ENCODE measurements at places on chromosomes 7 and 10.

DNA sequence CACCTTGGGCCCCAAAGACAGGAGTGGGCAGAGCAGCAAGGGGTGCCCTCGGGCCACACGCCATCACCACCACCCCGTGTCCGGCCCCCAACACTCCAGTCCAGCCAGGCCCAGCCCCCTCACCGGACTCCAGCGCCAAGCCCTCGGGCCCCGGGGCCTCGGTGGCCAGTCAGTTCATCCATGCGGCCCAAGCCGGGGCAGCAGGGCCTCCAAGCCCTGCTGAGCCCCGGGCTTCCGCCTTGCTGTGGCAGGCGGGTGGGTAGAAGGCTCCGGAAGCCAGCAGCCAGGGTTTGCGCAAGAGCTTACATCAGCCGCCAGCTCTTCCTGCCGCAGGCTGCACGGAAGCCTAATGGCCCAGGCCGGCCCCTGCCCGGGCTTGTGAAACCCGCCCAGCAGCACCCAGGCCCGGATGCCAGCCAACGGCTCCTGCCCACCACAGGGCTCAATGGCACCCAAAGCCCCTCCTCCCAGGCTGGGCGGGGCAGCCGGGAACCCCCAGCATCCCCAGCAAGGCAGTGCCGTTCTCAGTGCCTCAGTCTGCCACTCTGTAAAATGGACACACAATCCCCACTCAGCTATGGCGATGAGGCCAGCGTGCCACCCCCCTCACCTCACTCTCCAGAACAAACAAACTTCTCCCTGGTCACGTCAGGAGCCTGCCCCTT lies 26.5 kb downstream of the TNRC18 start:
- peak; percentile 88 for DNase-seq

DNA sequence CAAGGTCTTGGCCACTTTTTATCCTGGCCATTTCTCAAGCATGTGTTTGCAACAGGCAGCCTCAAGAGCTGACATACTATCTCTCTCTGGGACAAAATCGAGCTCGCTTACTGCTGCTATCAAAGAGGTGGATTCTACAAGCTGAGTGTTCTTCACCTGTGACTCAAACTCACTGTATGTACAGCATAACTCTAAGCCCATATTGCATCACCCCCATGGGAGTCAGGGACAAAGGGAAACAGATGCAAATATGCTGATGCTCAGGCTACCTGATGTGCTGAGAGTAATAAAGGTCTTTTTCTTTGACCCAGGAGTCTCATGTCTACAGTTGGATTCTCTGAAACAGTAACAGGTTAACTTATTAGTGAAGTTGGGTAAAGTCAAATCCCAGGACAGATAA lies 45.2 kb downstream of the PCLO start:
- no peak for DNase-seq

DNA sequence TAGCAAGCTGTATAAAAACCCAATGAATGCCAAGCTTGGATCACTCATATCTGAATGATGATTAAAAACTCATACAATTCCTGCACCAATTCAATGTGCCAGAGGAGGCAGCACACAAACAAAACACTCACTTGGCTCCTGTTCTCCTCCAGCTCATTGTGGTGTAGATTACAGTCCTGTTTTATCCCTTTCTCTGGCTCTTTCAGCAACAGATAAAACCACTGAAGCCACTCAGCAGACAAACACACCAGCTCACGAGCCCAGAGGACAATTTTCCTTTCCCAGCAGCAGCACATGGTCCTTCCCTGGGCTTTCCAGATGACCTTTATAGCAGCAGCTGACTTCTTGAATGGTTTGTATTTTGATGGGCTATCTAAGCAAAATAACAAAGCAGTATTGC lies 107.3 kb upstream of the STARD3NL start:
- DNase-seq, result no peak

GRCh38 chr7:157397036-157397720 lies 60.4 kb downstream of the DNAJB6 start:
- no peak for DNase-seq

- no peak for DNase-seq
These were observed 181.2 kb upstream of the KCND2 start for GRCh38 chr7:120091807-120092206.

GRCh38 chr7:93933156-93933555 lies 11.6 kb downstream of the GNG11 start:
- DNase-seq, result no peak

- no peak for DNase-seq
These were observed 113.4 kb downstream of the GPR37 start for GRCh38 chr7:124652237-124652636.

DNA sequence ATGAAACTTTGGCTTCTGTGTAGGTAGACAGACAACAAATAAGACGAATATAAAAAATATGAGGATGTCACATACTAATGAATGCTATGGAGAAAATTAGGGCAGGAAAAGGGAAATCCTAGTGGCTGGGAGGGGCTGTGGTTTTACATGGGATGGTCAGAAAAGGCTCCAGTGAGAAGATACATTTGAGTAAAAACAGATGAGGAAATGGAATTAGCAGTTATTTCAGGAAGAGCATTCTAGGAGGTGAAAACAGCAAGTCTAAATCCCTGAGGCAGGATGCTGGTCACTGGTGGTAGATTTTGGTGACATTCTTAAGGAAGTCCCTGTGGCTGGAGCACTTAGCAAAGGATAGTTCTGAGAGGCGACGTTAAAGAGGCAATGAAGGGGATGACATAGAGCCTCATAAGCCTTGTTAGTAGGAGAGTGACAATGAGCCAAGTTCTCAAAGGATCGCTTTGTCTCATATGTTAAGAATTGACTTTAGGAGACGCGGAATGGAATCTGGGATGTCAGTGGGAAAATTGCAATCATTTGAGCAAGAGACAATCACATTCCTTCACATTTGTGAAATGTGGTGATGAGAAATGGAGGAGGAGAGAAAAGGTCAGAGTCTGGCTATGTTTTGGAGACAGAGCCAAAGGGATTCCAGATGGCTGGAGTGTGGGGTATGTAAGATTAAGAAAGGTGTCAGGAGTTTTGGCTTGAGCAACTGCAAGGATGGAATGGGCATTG lies 384.7 kb upstream of the FZD8 start:
- no peak for DNase-seq

DNA sequence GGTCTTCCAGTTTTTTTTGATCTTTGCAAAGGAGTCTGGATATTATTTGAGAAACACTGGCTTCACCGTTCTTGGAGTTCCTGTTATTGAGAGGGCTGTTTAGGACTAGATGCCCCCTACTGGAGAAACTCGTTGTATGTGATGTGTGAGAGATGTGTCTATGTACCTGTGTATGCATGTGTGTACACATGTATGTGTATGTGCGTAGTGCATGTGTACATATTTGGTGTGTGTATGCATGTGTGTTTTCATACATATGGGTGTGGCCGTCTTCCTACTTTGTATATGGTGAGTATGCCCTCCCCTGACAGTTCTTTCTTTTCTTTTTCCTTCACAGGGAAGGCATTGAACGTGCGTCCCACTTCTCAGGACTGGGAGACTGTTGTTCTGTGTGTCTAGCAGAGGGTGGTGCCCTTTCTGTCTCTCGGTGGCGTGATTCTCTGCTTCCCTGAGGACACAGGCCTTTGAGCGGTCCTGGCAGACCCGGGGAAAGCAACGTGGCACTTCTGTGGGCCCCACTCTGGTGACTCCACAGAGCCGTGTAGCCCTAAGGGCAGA lies 3.0 kb upstream of the CALHM3 start:
- no peak for DNase-seq

DNA sequence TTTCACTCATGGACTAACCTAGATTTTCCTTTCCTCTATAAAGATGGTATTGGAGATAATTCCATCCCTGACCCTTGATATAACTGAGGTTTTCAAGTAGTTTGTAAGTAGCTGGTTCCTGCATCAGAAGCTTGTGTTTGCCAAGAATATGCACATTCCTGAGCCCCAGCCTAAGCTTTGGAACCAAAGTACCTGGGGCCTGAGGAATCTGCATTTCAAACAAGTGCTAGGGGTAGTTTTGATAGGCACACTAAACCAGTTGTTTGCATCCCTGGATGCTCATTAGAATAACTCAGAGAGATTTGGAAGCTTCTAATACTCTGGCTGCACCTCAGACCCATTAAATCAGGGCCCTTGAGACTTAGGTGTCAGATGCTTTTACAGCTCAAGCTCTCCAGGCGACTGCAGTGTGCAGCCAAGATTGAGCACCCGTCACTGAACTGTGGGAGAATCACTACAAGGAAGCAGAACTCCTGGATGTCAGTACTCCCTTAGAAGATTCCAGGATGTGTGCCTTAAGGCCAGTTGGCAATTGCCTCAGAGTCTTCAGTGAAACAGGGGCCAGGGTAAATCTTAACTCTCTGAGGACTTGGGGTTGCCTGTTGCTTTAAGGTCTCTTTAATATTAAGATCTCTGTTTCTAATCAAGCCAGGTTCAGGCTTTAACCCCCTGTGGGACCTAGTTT lies 565.0 kb downstream of the REEP3 start:
- no peak for DNase-seq

GRCh38 chr10:124641282-124642087 lies 102.7 kb downstream of the FAM53B start:
- DNase-seq, result no peak

- DNase-seq, result peak; percentile 29
These were observed 64.3 kb downstream of the RGS10 start for GRCh38 chr10:119478111-119478802.

DNA sequence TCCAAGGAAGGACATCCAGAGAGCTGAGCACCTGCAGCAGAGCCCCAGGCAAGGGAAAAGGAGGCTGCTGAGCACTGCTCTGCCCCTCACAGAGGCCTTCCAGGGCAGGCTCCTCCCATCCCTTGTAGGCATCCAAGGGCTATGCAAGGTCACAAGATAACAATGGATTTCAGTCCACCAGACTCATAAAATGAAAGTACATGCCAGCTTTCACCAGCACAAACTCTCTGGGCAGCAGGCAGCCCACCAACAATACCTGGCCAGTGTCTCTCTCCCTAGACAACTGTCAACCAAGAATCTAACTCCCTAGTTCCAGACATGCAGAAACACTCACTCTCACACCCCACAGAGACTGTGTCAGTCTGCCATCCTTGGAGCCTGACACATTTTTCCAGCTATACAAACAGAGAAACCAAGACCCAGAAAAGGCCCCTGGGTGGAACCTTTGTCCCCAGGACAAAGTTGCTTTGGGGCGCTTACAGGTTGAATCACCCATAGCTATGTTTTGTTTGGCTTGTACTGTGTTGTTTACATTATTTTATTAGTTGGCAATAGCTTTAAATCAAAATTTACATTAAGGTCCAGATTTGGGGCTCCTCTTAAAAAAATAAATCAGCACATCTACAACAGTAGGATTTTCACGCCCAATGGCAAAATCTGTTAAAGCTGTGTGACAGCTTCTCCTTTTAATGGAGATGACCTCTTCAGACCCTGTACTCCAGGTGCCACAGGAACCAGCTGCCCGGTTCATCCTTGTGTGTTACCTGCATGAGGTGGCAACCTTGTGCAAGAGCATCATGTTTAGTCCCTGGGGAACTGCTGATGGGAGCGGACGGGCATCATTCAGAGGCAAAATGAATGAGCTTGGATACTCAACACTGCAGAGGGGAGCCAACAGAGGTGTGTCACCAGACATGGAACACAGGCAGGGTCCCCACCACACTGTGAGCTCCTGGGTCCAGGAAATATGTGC lies 5.2 kb downstream of the GRID1 start:
- DNase-seq, result no peak

DNA sequence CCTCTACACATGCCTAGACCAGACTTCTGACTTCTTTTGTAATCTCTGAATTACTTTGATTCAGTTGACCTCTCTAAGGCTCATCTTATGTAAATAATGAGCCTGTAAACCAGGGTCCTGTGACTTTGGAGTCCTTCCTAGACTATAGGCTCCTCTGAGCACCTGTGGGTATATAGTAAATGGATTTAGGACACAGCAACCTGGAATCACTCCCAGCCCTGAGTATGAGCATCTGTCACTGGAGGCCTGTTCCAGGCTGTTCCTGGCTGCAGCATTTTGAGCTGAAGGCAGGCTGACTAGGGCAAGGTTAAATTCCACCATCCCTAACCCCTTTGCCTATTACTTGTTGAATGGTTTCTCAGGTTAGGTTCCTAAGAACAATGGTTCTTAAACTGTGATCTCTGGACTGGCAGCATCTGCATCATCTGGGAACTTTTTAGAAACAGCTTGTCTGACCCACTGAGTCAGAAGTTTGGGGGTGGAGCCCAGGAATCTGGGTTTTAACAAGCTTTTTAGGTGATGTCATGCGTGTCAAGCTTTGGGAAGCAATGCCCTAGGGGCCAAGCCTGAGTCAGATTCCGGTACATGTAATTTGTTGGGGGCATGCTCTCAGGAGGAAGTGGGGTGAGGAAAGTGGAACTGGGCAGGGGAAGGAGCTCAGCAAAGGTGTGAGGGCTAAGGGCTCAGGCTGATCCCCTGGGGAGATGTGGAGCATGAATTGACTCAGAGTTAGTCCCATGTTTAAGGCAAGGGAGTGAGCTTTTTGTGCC lies 28.2 kb downstream of the MINDY4 start:
- DNase-seq, result no peak

GRCh38 chr10:116974456-116975005 lies 30.5 kb downstream of the SHTN1 start:
- no peak for DNase-seq

DNA sequence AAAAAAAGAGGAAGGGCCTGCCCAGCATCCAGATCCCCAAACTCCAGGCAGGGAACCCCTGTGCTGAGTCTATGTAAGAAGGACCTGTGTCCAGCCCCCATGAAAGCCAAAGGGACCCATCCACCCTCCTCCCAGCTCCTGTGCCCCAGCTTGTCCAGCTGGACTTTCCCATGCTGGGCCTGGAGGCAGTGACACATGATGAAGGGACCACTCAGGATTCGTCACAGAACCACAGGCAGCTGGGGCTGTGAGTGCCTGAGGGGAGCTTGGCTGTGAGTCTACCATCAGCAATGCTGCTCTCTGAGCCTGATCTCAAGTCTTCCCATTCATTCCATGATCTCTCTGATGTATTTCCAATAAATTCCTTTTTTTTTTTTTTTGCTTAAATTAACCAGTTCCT lies 36.2 kb upstream of the MNX1 start:
- no peak for DNase-seq

DNA sequence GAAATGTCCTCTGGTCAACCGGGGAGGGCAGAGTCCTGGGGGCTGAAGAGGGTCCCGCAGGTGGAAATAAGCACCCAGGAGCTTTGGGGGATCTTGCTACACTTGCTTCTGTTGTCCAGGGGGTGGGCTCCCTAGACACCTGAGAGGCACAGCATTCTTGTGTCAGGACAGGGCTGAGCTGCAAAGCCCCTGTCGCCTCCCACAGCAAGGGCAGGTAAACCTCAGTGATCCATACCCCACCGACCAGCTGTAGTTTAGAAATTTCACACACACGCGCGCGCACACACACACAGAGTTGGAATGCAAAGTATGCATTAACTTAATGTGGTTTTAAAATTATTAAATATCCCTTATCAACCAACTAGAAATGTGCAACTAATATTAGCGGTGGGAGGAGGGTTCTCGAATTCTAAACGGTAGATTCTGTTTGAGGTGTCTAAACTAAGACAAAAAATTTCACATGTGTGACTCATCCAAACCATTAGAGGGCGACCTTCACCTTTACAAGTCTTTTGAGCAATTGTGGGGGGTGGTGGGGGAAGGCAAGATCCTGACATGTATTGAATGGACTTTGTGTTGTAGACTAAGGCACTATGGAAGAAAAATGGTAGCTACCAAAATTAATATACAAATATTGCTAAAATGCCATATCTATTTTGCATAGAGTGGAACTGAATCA lies 34.3 kb upstream of the PTF1A start:
- no peak for DNase-seq

GRCh38 chr10:3312403-3312940 lies 139.9 kb upstream of the PITRM1 start:
- no peak for DNase-seq
